ENCODE measurements at places on chromosomes 6 and 20.

DNA sequence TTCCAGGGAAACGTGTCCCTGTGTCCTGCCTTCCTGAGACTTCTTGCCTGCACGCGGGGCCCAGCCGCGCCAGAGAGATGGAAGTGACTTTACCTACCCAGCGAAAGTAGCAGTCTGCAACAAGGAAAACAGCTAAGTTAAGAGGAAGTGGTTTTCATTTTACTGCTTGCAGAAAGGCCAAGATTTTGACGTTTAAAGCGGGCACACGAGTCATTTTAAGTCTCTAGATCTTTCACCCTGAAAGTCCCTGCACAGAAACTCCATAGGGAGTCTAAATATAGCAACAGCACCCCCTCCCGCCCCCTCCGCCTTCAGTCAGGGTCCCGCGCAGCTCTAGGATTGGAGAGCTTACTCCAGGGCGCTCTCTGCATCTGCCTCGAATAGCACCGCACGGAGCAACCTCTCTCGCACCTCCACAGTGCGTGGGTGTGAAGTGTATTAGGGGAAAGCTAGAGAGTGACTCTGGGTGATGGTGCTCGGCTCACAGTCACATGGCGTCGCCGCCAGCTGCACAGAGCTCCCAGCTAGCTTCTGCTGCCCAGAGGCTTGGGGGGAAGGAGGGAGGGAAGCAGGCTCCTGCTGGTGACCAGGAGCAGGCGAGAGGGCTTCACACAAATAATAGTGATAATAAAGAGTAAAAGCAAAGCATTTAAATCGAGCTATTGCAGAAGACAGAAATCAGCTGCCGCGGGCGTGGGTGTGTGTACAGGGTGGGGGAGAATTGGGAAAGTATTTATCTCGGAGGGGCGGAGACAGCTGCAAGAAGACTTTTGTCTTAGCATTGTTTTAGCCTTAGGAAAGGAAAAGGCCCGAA is 1.8 kb upstream of the KCNQ5 start:
- DNase-seq = peak; percentile 48

GRCh38 chr6:131688286-131688685 is 12.9 kb downstream of the OR2A4 start:
- no peak for DNase-seq

GRCh38 chr6:141561154-141561553 is 571.6 kb upstream of the GJE1 start:
- DNase-seq = no peak

GRCh38 chr6:90885611-90886056 is 298.8 kb upstream of the MAP3K7 start:
- no peak for DNase-seq

- DNase-seq = peak; percentile 60
Measured at GRCh38 chr20:35953387-35954199, 709 bp downstream of the SCAND1 start.

DNA sequence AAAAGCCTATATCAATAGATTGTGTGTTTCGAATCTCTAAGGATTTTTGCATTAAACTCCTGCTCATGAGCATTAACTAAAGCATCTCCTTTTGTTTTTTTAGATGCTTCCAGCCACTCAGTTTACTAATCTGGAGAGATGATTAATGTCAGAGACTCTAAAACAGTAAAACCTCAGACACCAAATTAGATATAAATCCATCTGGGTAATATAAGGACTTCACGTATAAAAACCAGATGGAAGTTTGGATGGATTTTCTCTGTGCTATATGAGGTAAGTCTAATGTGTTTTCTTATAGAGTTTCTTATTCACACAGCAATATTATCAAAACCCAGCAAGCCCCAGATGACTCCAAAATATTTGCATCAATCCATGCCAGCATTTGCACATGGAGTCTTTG is 137.2 kb downstream of the SYNE1 start:
- DNase-seq = no peak

DNA sequence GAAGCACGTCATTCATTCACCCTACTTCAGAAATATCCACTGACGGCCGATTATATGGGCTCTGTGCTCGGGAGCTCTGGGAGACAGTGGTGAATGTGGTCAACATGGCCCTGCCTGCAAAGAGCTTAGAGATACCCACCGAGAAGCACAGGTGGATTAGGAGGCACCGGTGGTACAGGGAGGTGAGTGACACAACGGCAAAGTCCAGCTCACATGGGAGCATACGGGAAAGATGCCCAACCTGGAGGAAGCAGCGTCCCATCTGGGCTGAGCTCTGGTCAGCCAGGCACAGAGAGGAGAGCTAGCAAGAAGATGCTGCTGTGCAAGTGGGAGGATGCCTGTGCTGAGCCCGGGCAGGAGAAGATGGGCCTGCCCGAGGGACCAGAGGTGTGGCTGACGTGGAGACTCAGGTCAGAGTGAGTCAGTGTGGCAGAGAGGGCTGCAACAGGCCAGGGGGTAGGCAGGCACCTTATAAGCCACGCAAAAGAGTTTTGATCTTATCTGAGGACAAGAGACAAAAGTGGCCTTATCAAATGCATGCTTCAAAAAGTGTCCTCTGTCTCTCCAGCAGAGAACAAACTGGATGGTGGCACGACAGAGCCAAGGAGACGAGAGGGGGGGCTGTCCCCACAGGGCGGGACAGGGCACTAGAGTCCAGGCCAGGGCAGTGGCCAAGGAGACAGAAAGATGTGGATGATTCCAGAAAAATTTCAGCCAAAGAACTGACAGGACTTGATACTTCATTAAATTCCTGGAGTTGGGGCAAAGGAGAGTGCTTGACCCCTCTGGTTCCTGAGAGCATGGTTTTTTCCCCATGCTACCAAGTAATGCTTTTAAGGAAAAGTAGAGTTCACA is 214.6 kb upstream of the SNX9 start:
- DNase-seq = no peak

DNA sequence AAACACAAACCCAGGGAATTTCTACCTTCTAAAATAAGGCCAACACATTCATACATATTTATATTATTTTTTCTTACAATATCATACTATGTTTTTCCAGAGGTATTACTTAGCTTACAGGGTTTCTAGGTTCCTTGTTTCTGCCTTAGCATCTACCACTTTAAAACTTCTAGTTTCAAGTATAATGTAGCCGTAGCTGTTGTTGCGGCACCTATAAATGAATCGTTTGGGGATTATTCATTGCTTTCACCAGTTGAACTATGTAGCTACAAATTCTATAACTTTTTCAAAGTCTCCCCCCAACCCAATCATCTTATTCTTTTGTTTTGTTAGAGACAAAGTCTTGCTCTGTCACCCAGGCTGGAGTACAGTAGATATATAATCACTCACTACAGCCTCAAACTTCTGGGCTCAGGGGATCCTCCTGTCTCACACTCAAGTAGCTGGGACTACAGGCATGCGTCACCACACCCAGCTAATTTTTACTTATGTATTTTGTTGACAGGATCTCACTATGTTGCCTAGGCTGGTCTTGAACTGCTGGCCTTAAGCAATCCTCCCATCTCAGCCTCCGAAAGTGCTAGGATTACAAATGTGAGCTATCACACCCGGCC is 43.9 kb downstream of the TNFAIP3 start:
- no peak for DNase-seq

DNA sequence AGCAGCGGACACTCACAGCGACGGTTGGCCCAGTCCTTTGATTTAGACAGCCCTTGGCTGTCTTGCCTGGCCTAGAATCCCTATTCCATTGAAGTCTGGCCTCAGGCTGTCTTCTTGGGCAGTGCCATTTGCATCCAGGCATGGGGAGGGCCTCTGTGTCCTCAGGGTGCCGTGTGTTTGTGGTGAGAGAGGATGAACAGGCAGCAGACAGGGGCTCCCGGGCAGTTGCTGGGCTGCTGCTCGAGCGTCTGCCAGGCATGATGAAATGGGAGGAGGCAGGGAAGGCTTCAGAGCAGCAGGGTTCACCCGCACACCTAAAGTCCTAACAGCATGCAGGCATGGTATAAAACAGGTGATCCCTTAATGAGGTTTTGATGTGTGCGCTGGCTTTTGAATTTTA is 126.9 kb downstream of the SOBP start:
- no peak for DNase-seq

- DNase-seq = no peak
Measured at GRCh38 chr6:137163732-137164318, 9.6 kb downstream of the IL22RA2 start.

DNA sequence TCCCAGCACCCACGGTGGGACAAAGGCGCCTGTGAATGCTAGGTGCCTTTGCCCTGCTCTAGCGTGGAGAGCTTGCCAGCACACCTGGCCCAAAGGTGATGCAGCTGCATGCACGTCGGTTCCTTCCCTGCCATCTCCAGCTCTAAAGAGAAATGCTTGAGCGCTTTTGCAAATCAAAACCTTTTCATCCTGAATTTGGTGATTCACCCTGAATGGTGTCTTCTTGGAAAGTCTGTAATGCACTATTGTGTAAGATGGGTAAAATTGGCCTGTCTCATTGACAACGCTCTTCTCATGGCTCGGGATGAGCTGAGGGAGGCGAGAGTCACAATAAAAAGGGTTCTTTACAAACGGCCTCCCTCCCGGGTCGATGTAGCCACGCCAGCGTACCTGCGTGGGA is 103.1 kb upstream of the ID4 start:
- DNase-seq = no peak

GRCh38 chr20:23187751-23188150 is 101.6 kb upstream of the CD93 start:
- DNase-seq = no peak

DNA sequence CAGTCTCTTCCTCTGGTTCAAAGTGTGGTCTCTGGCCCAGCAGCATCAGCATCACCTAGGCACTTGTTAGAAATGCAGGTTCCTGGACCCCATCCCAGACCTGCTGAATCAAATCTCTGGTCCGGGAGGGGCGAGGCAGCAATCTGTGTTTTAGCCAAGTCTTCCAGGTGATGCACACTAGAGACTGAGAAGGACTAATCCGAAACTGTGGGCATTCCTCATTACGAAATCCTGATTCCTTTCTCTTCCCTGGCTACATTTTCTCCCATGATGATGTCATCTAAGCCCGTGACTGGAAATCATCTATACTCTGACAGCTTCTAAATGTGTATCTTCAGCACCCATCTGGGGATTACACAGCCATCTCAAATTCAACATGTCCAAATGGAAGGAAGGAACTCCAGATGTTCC is 39.7 kb upstream of the PRND start:
- DNase-seq = no peak

- no peak for DNase-seq
Measured at GRCh38 chr6:51949526-51949925, 137.9 kb downstream of the PKHD1 start.

GRCh38 chr6:97394160-97394748 is 111.2 kb upstream of the MMS22L start:
- peak; percentile 19 for DNase-seq

- no peak for DNase-seq
Measured at GRCh38 chr6:96059586-96059985, 43.8 kb downstream of the FUT9 start.

- DNase-seq = no peak
Measured at GRCh38 chr6:168153553-168153952, 74.5 kb upstream of the FRMD1 start.

GRCh38 chr6:167984876-167985604 is 12.4 kb upstream of the KIF25 start:
- DNase-seq = no peak

DNA sequence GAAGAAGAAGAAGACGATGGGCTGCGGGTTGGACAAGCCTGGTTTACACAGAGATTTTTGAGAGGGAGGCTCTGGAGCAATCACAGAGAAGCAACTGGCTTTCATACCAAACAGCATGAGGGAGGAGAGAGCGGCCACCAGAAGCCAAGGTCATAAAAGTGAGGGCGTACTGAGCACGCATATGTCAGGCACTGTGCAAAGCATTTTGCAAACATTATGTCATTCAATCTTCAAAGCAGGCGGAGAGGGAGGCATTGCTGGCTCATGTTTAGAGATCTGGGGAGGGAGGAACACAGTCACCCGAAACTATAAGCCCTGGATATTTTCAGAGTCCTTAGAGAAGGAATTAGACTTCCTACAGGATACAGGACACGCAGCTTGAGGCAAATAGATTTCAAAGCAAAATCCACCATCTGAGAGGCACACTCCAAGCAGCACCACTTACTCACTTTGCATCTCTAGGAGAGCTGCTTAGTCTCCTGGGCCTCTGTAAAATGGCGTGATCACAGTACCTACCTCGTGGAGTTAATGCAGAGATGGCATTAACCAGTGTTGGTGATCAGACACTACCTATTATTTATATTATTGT is 24.6 kb downstream of the RAMACL start:
- DNase-seq = no peak

- DNase-seq = no peak
Measured at GRCh38 chr20:18728165-18728869, 85.3 kb upstream of the SCP2D1 start.

DNA sequence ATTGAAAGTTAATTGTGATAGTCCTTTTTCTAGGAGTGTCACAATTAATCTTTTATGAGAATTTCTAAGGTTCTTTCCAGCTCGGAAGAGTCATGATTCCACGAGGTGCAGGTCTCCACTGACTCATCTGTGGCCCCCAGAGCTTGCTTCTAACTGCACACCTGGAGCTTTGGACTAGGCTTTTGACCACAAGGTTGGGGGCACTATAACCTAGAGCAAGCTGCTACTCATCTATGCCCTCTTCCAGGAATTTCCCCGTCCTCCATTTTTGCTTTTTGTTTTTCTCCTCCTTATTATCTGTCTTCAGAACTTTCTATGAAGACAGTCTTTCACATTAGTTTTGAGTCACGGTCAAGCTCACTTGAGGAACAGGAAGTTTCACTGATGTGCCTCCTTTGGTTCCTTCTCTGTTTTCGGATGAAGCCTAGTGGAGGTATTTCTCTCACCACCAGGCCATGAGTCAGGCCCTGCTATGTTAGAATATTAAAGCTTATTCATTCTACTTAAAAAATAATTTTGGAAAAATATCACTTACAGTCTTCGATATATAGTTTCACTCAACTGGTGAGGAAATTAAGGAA is 119.2 kb upstream of the INSM1 start:
- no peak for DNase-seq

- no peak for DNase-seq
Measured at GRCh38 chr6:170099387-170099786, 191.5 kb downstream of the DLL1 start.

DNA sequence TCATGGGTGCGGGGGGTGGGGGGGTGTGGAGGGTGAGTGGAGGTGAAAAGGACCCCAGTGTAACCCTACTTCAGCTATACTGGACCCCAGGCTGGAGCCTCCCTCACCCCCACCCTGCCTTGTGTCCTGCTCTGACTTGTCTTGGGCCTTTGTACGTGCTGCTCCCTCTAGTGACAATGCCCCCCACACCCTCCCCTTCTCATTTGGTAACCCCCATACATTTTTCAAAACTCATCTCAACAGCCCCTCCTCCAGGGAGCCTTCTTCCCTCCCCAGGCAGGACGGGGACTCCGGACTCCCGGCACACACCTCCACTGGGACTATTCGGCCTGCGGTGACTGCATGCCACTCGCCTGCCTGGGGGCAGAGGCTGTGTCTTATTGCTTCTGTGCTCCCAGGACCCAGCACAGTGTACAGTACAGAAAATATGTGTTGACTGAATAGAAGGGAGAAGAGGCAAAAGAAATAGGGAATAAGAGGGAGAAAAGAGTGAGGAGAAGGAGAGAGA is 108.2 kb downstream of the VEGFA start:
- no peak for DNase-seq

All from activated CD4-positive, alpha-beta T cell treated with anti-CD3 and anti-CD28 coated beads, Interleukin-2, amount 50 U/mL, for 1 hour (primary cell).